ENCODE measurements at places on chromosomes 3 and 15.
A peak's percentile ranks its signal among the peaks of the same experiment; 100 is the strongest.

DNA sequence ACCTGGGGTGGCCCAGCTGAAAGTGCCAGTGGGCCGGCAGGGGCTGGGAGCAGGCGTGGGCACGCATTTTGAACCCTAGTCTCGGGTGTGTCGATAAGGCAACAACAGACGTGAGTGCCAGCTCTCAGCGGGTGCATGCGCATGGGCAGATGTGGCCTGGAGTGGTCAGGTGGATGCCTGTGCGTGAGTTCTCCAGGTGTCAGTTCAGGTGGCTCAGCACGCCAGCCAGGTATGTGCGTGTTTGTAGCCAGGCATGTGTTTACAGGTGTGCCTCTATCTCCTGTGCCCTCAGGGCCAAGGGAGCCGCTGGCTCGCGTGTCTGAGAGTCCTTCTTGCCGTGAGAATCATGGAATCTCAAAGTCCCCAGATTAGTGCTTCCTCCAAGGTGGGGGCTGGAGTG is 14.8 kb downstream of the CYP1A2 start:
- DNase-seq: no peak

DNA sequence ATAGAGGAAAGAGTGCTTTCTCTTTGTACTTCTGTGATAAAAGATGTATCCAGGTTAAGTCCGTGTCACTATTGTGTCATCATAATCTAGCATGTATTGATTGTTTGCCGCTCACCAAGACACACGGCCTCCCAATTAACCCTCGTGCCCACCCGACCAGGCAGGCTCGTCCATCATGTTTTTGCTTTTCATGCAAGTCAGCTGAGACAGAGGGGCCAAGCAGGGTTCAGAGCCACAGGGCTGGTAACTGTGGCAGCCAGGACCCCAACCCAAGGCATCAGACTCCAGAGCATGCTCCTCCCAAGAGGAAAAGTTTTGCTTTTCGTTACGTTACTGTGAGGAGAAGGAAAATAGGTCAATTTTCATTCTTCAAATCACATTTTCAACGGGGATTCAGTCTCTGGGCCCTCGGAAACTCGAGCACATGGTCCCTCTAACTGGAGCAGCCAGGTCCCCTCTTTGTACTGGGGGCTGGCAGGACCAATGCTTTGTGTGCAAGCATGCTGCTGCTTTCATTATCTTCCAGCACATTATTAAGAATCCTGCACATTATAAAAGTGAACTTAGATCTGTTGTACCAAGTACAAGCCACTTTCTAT is 161.1 kb upstream of the TOPAZ1 start:
- no peak for DNase-seq

- no peak for DNase-seq
Measured at GRCh38 chr3:82186017-82186416, 424.6 kb upstream of the GBE1 start.

GRCh38 chr3:186909078-186909853 is 21.1 kb upstream of the ST6GAL1 start:
- peak; percentile 75 for DNase-seq

DNA sequence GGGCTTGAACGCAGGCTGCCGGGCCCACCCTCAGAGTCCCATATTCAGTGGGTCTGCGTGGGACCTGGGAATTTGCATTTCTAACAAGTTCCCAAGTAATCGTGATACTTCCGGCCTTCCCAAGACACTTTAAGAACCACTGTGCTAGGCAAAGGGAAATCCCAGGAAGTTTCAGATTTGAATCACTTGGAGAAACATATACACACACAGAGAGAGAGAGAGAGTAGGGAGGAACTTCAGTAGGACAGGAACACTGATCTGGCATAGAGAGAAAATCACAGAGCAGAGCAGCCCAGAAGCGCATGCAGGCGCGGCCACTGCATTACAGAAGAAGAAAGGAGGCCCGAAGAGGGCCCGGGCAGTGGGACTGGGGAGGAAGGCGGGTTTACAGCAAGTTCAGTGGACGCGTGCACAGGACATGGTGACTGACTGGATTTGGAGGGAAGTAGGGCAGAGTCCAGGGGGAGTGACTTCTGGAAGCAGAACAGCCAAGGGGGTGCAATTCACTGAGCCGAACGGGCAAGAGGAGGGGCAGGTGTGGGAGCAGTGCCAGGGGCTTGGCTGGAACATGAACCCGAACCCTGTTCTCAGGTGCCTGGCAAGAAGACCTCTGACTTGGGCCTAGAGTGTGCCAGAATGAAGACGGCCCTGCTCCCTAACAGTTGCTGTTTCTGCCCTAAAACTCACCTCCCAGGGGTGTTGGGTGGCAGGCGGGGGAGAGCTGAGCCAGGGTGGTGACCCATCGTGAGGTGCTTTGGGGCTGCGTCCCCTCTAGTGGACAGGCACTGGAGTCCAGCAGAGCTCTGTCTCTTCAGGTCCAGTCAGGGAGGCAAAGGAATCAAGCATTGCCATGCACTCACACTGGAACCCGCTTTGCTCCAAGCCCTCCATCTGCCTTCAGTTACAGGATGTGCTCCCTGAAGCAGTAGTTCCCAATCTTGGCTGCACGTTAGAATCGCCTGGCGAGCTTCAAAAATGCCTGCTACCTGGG is 101.3 kb upstream of the HES1 start:
- no peak for DNase-seq

DNA sequence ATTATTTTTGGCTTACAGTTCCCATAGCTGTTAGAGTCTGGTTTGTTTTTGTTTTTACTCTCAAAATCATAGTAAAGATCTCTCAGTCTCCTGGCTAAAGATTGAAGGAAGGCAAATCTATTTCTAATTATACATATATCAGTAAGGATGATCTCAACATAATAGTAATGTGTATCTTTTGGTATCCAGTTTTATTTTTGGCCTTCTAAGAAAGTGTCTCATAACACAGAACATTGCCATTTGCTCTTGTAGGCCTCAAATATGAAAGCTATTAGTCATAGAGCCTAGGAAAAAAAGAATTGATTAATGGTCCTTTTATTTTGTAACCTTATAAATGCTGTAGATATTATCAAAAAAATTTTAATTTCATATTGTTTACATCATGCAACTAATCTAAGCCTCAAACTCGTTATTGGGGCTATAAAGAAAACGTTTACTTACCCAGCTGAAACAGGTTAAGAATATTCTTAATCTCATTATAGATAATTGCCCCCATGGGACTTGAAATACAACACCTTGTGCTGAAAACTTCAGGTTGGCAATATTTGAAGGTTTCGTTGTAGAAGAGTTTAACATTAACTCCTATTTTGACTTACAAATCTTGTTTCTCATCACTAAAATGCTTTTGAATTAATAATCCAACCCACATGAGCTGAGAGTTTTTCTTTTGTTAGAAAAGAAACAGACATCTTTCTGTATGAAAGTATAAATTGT is 16.7 kb downstream of the FBXO45 start:
- DNase-seq: no peak

- peak; percentile 74 for DNase-seq
Measured at GRCh38 chr3:51539291-51539941, 897 bp downstream of the RAD54L2 start.

DNA sequence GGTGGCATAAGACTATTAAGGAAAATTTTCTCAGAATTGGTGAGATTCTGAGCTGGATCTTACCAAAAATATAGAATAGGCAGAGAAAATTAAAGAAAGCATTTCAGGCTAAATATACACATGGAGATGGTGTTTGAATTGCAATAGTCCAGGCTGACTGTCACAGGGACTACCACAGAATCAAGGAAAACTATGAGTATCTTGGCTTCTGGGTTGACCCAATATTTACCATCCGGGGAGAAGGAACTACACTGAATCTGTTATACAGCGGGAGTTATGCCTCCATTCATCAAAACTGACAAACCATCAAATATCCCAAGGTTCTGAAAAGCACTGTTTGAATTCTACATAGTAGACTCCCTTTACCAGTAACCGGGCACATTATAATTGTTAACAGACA is 102.2 kb downstream of the TUSC7 start:
- no peak for DNase-seq

GRCh38 chr15:33124279-33124678 is 70.2 kb downstream of the FMN1 start:
- no peak for DNase-seq

- DNase-seq: peak; percentile 80
Measured at GRCh38 chr15:81296673-81297072, 27.3 kb downstream of the STARD5 start.

DNA sequence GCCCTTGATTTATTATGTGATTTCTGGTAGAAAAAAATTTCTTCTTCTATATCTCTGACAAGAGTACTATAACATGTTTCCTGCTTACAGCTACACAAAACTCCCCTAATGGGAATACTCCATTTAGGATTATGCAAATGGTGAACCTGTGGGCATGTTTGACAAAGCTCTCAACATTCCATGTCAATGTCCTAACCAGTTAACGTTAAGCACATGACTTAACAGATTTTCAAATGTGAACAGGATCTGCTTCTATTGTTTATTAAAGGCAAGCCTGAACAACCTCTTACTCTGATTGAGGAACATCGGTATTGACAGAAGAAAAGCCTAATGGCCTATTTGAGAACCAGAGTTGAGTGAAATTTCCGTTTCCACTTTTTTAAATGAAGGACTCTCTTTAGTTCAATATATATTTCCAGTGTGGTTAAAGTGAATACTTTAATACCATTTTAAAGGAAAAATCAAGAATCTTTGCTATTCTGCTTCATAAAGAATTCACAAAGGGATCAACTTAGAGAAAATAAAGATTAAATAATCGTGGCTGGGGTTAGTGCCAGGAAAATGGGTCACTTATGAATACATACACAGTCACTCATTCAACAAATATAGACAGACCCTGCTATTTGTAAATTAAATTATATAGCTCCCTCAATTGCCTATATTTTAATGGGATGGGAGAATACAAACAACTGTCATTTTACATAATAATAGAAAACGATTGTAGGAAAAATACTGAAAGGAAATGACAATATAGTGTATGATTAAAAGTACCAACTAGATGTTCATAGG is 300.3 kb upstream of the CBLB start:
- DNase-seq: no peak

DNA sequence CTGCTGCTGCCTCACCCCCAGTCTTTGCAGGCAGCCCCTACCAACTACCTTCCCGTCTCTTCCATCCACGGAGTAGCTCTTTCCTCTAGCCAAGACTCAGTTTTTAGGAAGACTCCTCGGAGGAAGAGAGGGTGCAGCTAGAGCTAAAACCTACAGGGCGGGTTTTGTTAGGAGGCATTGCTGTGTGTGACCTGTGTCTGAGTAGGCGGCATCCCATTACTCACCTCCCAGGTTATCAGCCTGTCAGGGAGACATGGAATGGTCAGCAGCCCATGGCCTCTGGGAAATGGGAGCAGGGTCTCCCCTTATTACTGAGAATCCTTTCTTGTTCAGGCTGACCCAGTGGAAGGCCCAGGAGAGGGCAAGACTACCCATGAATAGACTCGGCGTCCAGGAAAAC is 43.8 kb upstream of the FGD5 start:
- DNase-seq: no peak

- no peak for DNase-seq
Measured at GRCh38 chr3:52182196-52182595, 15.8 kb upstream of the ALAS1 start.

GRCh38 chr3:38657369-38657768 is 7.9 kb upstream of the SCN5A start:
- DNase-seq: no peak

- no peak for DNase-seq
Measured at GRCh38 chr3:177826253-177826652, 629.0 kb upstream of the TBL1XR1 start.

- no peak for DNase-seq
Measured at GRCh38 chr15:101675796-101676582, 23.8 kb upstream of the TM2D3 start.

DNA sequence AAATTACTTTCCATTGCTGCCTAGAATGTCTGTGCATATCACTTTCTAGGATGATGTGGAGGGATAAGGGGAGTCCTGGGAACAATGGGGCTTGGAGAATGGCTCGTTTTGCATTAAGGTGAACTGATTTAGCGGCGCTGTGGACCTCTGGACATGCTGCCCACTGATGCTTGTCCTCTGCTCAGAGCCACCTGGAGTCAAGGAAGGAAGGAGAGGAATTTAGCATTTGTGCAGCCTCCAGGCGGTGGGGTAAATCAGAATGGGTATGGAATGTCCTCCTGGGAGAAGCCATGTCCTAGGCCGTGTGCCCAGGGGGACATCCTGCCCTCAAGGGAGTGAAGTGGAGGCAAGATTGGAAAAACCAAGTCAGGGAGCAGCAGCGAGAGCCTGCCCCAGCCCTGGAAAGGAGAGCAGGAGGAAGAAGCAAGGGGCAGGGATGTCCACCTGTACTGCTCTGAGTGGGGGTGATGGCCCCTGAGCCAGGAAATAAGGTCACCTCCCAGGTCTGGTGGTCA is 37.8 kb downstream of the KY start:
- DNase-seq: no peak

DNA sequence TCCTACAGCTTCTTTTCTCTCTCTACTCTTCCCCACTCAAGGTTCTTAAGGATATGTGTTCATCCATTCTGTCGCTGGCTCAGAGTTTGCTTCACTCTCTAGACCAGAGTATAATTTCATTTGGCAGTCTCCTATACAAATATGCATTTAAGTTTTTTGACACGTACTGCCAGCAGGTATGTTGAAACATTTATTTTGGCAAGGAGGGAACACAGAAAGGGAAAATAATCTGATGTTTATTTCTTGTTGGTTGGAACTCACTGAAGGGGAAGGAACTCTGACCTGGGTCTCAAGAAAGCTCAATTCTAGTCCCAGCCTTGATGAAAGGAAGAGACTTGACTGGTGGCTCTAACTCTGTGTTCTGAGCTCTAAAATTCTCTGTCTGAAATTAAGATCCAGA is 21.6 kb downstream of the FANCD2 start:
- DNase-seq: no peak

- DNase-seq: no peak
Measured at GRCh38 chr3:126208606-126209256, 28.3 kb upstream of the ALDH1L1 start.

- no peak for DNase-seq
Measured at GRCh38 chr15:42363487-42363886, 4.2 kb downstream of the CAPN3 start.

GRCh38 chr3:45894015-45894414 is 7.7 kb downstream of the CCR9 start:
- no peak for DNase-seq

GRCh38 chr3:130925628-130926027 is 31.7 kb downstream of the ATP2C1 start:
- DNase-seq: no peak

- DNase-seq: no peak
Measured at GRCh38 chr15:93043621-93044300, 45.2 kb downstream of the RGMA start.

DNA sequence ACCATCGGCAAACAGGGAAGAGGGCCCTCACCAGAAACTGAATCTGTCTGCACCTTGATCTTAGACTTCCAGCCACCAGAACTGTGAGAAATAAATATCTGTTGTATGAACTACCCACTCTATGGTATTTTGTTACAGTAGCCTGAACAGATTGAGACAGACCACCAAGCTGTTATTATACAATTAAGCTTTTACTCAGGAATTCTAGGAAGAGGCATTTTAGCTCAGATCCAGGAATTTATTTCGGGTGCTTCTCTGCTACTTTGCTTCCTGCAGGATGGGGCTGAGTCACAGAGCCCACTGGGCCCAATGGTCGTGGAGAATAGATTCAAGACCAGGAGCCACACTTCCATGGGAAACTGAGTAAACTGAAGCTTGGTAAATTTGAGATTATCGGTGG is 145.5 kb upstream of the PFN2 start:
- no peak for DNase-seq

All from activated CD4-positive, alpha-beta T cell treated with anti-CD3 and anti-CD28 coated beads for 48 hours (primary cell).